ENCODE measurements at places on chromosomes 4 and X.
A peak's percentile ranks its signal among the peaks of the same experiment; 100 is the strongest.

GRCh38 chrX:150482537-150483206, 85.7 kb upstream of the MTM1 start:
- DNase-seq = peak; percentile 61
- H3K4me1 ChIP-seq = no peaks in the 10 kb centered on the region
- no peaks in the 10 kb centered on the region for H3K27me3 ChIP-seq
- H3K27ac ChIP-seq = no peak overlapping the region
- H3K4me3 ChIP-seq = no peak overlapping the region
- no peaks in the 10 kb centered on the region for H3K36me3 ChIP-seq

- no peak overlapping the region for H3K27ac ChIP-seq
- no peak for DNase-seq
- H3K27me3 ChIP-seq = no peaks in the 10 kb centered on the region
- H3K4me1 ChIP-seq = no peaks in the 10 kb centered on the region
- no peak overlapping the region for H3K4me3 ChIP-seq
Measured at GRCh38 chrX:79182071-79182470, 37.6 kb downstream of the GPR174 start.

GRCh38 chr4:71187404-71188155, 151.2 kb upstream of the SLC4A4 start:
- no peaks in the 10 kb centered on the region for H3K36me3 ChIP-seq
- H3K27ac ChIP-seq = no peak overlapping the region
- peak; percentile 33 for DNase-seq
- H3K4me1 ChIP-seq = peaks cover 1% of the 10 kb centered on the region
- H3K27me3 ChIP-seq = peaks cover 2% of the 10 kb centered on the region

DNA sequence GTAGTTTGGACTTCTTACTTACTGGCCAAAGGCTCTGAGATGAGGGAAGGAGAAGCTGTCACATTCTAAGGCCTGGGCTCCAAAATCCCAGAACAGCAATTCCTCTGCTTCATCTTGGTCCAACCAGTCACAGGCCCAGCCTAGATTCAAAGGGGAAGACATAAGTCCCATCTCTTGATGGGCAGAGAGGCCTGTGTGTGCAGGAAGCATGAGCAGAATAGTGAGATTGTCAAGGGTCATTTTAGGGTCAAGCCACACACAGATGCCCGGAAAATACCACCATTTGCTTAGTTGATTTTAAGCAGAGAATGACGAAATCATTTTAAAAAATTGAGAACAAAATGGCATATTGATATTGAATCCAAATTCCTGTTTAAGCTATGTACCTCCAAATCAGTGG, 580.9 kb upstream of the ZFP42 start:
- no peaks in the 10 kb centered on the region for H3K4me1 ChIP-seq
- no peak overlapping the region for H3K27ac ChIP-seq
- DNase-seq = no peak
- H3K36me3 ChIP-seq = no peaks in the 10 kb centered on the region
